AG04450 (cell line): ENCODE measurements at places on chromosomes 3 and 15. TPM values are rescaled to one million over a fixed set of nuclear protein-coding genes. Genes with fewer than 3 reads are reported as not detected.

The CAMKV gene
- not detected in 2 replicates for polyA plus RNA-seq

The DPH3 gene
- 27.7 and 31.4 TPM in 2 replicates for polyA plus RNA-seq

DNA sequence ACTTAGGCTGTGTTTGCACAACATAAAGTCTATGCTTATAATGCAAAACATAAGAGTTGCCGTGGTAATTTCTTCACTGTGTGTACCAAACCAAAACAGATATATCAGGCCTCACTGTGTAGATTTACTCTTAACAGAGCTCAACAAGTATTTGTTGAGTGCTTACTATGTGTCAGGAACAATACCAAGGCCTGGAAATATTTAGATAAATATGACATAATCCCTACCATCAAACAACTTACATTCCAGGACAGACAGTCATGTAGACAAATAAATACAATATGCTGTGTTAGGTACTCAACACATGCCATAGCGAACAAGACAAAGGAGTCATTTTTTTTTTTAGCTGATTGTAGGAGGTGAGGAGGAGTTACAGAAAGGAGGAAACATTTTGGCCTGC is 554.0 kb downstream of the NSUN3 start:
- DNase-seq: no peak

The IRAK2 gene
- 7.6 and 8.9 TPM in 2 replicates for polyA plus RNA-seq

The CPN2 gene
- not detected in 2 replicates for polyA plus RNA-seq

The DCUN1D1 gene
- 34.8 and 36.1 TPM in 2 replicates for polyA plus RNA-seq

GRCh38 chr3:98728672-98729071 is 34.5 kb upstream of the ST3GAL6 start:
- DNase-seq: no peak

GRCh38 chr3:141093397-141093796 is 42.2 kb downstream of the SPSB4 start:
- DNase-seq: no peak

The CTXN2 gene
- not detected in 2 replicates for polyA plus RNA-seq

DNA sequence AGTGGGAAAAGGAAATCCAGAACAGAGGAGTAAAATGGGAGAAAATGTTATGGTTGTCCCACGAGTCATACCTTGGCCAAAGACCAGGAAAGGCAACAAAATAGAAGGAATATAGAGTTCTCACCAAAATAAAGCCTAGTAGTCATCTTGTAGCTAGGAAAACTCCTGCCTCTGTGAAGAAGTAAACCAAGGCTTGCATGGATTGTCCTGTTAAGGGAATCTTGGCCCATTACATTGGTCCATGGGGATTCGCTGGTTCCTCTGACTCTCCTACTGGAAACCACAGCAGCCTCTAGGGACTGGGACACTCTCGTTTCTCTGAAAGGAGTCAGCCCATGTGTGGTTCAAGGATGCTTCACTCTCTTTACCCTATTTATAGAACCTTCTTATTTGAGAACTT is 62.9 kb upstream of the FNDC3B start:
- no peak for DNase-seq

DNA sequence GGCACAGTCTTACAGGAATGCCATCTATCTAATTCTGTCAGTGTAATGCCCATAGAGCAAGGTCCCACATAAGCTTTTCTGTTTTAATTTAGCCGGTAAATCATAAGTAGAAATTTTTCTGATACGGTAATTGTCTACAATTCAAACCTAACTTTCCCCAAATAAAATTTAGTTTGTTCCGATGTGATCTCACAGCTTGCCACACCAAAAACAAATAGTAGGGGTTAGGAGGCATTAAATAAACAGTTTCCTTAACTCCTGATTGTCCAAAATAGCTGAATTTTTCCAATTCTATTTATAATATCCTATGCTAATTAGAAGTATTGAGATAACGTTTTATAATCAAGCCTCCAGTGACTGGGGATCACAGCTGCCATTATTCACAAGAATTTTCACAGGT is 53.3 kb downstream of the TSC22D2 start:
- DNase-seq: no peak

GRCh38 chr3:170699158-170700053 is 113.5 kb upstream of the SLC7A14 start:
- DNase-seq: no peak

DNA sequence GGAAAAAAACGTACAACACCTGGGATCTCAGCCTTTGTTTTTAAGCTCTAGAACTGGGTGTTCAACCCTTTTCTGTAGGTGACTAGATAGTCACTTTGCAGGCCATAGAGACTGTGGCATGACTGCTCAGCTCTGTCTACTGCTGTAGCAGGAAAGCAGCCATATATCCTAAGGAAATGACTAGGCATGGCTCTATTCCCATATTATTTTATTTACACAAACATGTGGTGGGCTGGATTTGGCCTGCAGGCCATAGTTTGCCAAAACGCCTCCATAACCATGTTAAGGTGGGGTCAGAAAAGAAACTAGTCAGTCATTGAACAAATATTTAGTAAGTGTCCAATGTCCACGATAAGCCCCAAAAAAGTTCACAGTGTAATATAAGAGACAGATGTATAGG is 452.5 kb downstream of the MCTP2 start:
- DNase-seq: no peak

DNA sequence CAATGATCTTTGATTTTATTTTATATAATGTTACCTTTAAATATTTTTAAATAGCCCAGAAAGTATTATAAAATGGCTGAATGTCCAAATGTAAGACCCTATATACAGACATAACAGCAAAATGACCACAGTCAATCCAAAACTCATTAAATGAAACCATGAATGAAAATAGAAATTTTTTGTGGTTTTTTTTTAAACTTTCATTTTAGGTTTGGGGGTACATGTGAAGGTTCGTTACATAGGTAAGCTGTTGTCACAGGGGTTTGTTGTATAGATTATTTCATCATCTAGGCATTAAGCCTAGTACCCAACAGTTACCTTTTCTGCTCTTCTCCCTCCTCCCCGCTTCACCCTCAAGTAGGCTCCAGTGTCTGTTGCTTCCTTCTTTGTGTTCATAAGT is 108.8 kb downstream of the FAIM start:
- no peak for DNase-seq

GRCh38 chr15:62128916-62129315 is 36.2 kb downstream of the C2CD4B start:
- no peak for DNase-seq

The FMN1 gene
- polyA plus RNA-seq: 3.1 and 3.7 TPM in 2 replicates

GRCh38 chr3:167829071-167829470 is 93.5 kb downstream of the SERPINI1 start:
- DNase-seq: no peak

- peak; percentile 66 for DNase-seq
Observed at GRCh38 chr3:194364652-194365434, 4.7 kb downstream of the LRRC15 start.

The CELSR3 gene
- polyA plus RNA-seq: 0.55 and 0.73 TPM in 2 replicates

- DNase-seq: no peak
Observed at GRCh38 chr15:101085311-101085700, 166.1 kb downstream of the LRRK1 start.

The CCDC54 gene
- not detected in 2 replicates for polyA plus RNA-seq

The EAF2 gene
- polyA plus RNA-seq: 1.5 and 2.5 TPM in 2 replicates
